Activated CD4-positive, alpha-beta T cell treated with anti-CD3 and anti-CD28 coated beads, Interleukin-2, Interleukin-4, amounts not matched to agents 100 ng/mL and 50 ng/mL, durations not matched to agents 16 hours and 8 hours (primary cell): ENCODE measurements at places on chromosomes 7 and 10.

GRCh38 chr7:114569220-114569619, 154.6 kb downstream of the FOXP2 start:
- no peak for DNase-seq

GRCh38 chr10:63099734-63100133, 33.4 kb upstream of the NRBF2 start:
- no peak for DNase-seq

DNA sequence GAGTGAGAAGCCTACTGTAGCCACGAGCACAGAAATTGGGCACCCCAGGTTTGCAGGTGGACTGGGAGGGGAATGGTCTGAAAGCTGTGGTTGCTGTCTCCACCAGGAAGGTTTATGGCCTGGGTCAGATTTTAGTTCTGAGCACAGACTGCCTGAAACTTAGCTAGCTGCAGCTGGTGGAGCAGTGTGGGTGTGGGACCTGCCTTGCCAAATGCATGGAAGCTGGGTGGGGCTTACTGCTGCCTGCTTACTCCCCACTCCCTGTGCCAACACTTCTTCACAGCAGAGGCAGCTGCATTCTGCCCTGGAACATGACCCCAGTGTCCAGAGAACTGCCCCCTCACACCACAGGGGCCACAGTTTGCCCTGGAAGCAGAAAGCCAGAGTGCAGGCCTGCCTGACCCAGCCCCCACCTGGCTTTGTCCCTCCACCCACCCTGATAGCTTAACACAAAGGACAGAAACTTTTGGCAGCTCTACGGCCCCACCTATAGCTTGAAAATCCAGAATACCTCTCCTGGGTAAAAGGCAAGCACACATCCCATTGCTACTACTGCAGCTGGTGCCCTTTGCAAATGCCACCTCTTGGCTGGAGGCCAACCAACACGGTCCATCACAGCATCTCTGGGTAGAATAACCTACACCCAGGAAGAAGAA, 281.6 kb downstream of the AGMO start:
- DNase-seq, result no peak

DNA sequence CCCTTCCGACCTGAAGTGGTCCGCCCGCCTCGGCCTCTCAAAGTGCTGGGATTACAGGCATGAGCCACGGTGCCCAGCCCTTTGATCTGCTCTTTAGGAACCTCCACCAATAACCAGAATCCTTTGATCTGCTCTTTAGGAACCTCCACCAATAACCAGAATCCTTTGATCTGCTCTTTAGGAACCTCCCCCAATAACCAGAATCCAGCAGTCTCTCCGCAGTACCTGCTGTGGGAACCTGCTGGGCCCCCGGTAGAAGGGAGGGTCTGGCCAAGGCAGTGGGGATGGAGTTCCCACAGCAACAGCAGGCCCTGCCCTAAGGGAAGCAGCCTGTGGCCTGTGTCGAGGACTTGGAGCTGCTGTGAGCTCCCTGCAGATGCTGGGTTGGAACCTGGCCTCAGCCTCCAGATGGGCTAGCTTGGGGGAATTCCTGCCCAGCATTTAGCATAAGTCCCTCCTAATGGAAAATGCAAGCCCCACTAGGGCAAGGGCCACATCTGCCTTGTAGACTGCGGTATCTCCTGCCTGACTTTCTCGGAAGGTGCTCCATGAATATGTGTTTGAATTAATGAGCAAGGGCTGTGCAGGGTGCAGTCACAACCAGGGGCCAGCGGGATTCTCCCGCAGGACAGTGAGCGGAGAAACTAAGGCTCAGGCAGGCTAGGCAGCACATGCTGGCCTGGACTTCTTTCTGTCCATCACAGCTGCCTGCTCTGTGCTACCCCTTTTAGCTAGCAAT, 165.8 kb downstream of the UBE2H start:
- no peak for DNase-seq

DNA sequence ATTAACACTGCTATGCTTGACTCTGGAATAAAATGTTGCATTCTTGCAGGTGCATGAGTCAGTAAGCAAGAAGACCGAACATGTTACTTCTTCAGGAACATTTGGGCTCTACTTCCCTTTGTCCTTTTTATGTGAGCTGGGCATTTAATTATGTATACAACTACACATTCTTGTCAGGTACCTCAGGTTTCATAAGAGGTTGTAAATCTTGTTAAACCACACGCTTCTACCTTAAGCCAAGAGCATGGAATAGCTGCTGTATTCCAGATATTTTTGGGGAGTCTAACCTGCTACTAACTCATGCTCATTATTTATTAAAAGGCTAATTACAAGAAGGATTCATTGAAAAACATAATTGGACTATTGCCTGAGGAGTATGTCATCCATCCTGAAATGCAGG, 414.2 kb upstream of the KLF6 start:
- DNase-seq, result no peak

DNA sequence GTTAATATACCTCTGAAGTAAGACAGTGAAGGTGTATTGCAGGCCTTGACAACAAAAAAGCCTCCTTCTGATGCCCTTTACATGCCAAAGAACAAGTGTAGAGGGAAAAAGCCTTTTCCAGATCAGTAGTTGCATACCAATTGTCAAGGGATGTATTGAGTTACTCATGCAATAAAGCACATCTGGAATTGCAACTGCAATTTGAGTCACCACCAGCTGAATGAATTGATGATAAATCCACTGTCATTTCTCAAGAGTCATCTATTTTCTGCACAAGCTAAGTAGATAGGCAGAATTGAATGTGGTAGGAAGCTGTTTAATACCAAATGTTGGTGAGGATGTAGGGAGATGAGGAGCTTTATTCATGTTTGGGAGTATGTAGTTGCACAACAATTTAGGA, 325.9 kb upstream of the SMIM30 start:
- DNase-seq, result no peak
